CD8-positive, alpha-beta memory T cell (primary cell): ENCODE measurements at places on chromosomes 2 and 18.

- DNase-seq, result no peak
These were observed 33.1 kb upstream of the ADNP2 start for GRCh38 chr18:80075940-80076339.

GRCh38 chr2:228105526-228106250 lies 75.8 kb downstream of the SPHKAP start:
- no peak for DNase-seq

GRCh38 chr2:100707016-100707947 lies 112.7 kb upstream of the NPAS2 start:
- DNase-seq, result no peak

GRCh38 chr2:550860-551567 lies 126.2 kb downstream of the TMEM18 start:
- no peak for DNase-seq

DNA sequence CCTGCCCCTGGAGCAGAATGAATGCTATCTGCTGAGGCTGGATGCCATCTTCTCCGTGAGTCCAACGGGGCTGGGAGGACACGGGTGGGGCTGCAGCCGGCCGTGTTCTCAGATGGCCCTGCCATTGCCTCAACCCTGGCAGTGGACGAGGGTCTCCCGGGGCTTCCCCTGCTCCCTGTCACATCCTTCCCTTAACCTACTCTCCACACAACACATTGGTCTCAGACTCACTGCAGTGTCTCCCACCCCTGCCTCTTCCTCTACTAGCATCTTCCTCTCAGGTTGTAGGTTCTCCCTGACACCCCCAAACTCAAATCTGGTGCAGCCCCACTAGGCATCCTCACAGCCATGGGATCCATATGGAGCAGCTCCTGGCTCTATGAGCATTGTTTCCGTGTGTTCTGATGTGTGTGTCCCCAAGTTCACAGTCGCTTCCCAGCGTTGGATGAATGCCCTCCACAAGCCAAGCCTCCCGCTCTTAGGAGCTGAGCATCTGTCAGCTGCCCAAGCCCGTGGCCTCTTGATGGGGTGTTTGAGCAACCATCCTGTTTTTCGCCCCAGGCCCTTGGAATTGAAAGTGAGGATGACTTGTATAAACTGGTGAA lies 27.8 kb downstream of the OTOF start:
- DNase-seq, result no peak

DNA sequence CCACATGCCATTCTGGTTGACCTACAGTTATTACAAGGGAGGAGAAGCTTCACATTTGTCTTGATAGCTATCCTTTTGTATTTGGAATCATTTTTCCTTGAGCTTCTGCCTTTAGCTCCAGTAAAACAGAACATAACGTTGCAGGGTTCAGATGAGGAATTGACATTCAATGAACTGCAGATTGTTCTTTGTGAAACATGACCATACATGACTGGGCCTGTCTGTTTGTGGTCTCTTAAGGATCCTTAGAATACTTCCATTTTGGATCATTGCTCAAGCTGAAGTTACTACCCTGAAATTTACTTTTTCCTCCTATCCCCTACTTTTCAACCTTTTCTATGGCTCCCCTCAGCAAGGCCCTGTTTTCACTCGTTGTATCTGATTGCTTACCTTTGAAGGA lies 1281.7 kb upstream of the CELF4 start:
- no peak for DNase-seq

DNA sequence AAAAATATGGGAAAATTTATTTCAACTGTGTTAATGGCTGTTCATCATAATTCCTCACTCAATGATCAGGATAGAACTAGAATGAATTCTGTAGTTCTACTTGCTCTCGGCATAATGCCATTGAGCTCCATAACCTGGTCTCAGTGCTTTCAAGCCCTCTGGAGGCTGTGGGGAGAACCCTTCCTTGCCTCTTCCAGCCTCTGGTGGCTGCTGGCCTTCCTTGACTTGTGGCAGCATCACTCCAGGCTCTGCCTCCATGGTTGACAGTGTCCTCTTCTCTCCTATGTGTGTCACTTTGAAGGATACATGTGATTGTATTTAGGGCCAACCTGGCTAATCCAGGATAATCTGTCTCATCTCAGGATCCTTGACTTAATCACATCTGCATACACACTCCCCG lies 26.9 kb upstream of the CABYR start:
- no peak for DNase-seq

DNA sequence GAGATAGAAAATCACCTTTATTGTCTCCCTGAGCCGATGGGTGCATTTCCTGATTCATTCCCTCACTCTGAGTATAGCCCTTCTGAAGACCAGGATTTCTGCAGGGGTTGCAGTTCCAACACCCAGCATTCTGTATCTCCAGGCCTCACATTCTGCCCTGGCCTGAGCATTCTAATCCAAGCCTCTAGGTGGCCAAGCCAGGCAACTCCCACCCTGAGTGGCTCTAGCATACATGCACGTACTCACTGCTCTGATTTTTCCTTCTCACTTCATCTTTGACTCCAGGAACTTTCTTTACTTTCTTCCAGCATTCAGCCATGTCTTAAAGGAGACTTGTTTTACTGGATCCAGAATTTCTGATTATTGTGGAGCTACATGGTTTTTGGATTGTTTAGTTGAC lies 100.7 kb upstream of the STK39 start:
- no peak for DNase-seq
